ENCODE measurements at places on chromosomes 16 and 17.

DNA sequence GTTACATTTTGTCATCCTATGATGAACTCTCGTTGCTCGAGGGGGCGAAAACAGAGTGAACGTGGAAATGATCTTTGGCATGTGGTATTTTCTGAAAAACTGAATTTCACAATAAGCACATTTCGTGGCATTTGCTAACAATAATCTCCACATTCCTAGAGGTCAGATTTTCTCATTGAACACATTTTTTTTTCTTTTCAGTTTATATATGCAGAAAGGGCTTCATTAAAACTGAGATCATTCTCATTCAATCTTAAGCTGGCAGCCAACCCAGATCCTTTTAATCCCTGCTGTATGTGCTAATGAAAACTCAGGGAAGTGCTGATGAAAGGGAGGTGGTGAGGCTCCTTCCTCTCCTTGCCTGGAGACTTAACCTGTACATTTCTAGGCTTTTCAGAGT, 52.6 kb downstream of the PRKCA start:
- DNase-seq = no peak

- DNase-seq = no peak
Measured at GRCh38 chr17:67606896-67607604, 110.7 kb upstream of the NOL11 start.

- DNase-seq = no peak
Measured at GRCh38 chr17:67358612-67359011, 7.8 kb downstream of the PSMD12 start.

GRCh38 chr17:40345161-40345993, 19.2 kb downstream of the GJD3 start:
- peak; percentile 54 for DNase-seq

DNA sequence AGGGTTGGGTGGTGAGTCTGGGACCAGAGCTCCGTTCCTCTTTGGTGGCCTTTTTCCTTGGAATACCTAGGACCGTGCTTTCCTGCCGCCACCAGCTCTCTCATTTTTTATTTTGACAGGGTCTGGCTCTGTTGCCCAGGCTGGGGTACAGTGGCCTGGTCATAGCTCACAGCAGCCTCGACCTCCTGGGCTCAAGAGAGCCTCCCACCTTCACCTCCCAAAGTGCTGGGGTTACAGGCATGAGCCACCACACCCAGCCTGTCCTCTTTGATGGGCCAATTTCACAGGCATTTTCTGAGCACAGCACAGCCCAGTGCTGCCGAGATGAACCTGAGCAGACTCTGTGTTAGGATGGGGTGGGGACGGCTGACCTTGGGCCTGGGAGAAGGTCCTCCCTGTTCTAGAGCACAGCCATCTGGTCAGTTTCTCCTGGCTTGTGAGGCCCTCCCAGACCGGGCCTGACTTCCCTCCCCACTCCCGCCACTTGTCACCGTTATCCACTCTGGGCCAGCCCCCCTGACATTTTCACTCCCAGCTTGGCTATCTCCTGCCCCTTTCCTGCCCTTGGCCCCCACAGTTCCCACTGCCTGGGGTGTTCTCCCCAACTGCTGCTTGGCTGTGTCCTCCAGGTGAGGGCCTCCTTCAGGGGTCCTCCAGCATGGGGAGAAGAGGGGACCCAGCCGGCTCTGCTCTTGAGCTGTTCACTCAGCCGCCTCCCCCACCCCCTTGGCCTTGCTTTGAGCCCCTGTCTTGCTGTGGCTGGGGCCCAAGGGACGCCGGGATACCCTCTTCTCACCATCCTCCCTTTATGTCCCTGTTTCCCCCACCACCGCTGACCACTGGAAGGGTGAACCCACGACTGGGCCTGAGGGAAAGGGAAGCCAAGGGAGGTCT, 5.0 kb downstream of the ADCY7 start:
- DNase-seq = no peak

- DNase-seq = no peak
Measured at GRCh38 chr17:81652906-81653771, 3.2 kb downstream of the PDE6G start.

GRCh38 chr16:69936751-69937211, 14.4 kb upstream of the CLEC18A start:
- DNase-seq = no peak

GRCh38 chr17:31561469-31562375, 170.2 kb downstream of the RAB11FIP4 start:
- DNase-seq = no peak

- no peak for DNase-seq
Measured at GRCh38 chr17:47205419-47205963, 3.7 kb upstream of the MYL4 start.

- no peak for DNase-seq
Measured at GRCh38 chr17:9973669-9974447, 68.8 kb upstream of the RCVRN start.

DNA sequence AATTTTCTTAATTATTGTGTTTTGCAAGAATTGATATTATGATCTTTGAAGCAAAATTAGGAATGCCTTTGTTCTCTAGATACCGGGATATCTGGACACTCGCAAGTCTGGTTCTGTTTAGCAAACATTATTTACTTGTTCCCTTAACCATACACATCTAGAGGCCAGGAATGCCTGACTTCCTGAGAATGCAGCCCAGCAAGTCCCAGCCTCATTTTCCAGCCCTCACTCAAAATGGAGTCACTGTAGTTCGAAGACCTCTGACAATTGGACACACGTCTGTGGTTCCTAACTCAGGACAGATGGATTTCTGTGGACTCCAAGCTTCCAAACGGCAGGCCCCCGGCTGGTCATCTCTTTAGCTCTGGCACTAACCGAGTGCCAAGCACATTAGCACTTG, 355.4 kb upstream of the RBFOX1 start:
- no peak for DNase-seq

DNA sequence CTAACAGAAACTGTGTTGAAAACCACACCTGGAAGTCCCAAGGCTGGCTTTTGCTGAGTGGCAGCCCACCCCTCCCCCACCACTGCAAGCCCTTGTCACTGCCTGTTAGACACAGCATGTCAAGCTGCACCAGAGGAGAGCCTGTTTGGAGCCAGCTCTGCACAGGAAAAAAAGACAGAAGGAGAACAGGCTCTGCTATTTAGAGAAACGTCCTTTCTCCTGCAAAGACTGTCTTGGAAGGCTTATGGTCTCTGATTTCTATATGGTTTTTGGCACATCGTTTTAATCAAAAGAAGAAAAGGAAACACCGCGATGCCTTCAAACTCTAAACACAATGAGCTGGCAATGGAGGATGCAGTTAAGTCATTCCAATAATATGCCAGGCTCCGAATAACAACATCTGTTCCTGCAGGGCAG, 275.5 kb downstream of the MAP2K4 start:
- DNase-seq = no peak

GRCh38 chr16:5225931-5226655, 128.5 kb upstream of the EEF2KMT start:
- no peak for DNase-seq

DNA sequence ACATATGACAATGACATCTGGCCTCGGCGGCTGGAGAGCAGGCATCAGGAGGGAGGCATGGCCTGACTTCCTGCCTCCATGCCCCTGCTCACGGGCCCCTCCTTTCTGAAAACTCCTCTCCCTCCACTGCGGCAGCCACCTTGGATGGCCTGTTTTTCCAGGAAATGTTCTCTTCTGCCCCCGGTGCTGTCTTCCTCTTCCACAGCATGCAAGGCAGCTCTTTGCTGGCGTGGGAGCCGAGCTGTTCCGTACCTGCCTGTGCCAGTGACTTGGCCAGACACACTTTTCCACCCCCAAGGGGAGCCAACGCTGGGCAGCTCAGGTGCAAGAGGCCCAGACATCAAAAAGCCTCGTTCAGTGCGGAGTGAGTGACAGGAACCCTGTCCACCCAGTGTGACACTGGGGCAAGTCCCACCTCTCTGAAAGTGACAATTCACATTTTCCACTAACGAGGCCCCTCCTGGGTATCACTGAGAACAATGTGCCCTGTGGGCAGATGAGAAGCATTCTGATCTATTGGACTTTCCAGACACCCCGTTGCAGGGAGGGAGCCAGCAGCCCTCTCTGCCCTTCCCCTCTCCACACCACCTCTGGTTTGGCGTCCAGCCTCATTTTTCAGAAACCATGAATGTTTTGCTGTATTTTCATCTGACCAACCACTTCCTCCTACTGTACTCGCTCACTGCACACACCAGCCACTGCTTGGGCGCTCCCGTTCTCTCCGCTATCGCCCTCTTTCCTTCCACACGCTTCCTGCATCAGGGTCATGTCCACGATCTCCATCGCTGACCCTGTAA, 31.2 kb downstream of the NSMCE1 start:
- no peak for DNase-seq

- no peak for DNase-seq
Measured at GRCh38 chr17:77327181-77327565, 186.4 kb downstream of the SEC14L1 start.

DNA sequence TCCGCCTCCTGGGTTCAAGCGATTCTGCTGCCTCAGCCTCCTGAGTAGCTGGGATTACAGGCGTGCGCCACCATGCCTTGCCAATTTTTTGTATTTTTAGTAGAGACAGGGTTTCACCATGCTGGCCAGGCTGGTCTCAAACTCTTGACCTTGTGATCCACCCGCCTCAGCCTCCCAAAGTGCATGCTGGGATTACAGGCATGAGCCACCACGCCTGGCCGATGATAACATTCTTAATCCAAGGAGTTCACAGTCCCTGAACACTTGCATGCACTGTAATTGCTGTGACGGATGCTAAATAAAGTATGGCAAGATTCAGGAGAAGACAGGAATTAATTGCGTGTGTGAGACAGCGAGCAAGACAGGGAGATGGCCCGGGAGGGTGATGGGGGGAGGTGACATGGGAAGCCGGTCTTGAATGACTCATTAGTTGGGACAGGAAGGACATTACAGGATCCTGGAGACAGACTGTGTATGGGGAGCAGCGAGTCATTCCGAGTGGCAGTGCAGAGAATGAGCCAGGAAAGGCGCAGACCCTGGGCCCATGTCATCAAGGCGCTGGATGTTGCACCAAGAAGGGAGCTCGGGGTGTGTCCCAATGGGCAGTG, 6.7 kb downstream of the ABCA3 start:
- DNase-seq = no peak

DNA sequence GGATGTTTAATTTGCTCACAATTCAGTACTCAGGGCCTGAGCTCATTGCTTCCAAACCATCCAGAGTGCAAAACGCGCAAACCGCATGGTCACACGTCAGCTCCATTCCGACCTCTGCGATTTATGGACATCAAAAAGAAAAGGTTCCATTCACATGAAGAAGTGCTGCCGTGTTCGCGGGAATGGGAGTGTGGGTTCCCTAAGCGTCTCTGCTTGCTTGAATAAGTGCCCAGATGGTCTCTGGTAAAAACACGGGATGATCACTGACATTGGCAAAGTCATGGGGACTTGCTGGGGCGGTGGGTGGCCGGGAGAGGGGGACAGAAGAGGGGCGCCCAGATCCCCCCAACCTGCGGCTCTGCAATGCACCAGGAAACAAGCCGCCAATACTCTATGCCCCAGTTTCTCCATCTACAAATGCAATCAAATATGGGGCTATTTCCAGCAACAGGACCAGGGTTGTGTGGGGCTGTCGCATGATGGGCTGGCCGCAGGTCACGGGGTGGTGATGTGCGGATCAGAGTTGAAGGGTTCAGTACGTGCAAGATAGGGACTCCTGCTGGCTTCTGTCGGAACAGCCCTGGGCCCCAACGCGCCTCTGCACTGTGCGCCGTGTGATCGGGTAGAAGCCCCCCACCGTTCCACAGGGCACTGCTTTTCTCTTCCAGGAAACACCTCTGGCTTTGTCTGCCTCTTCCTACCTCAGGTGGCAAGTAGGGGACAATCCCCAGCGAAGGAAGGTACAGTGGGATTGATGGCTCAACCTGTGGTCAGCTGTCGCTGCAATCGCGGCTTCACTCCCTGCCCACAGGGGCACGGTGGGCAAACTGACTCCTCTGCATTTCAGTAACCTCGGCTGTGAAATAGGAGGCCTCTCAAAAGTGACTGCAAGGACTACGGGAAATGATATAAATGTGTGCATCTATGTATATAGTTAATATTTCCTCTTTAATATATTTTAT, 11.2 kb downstream of the FOXF1 start:
- no peak for DNase-seq

DNA sequence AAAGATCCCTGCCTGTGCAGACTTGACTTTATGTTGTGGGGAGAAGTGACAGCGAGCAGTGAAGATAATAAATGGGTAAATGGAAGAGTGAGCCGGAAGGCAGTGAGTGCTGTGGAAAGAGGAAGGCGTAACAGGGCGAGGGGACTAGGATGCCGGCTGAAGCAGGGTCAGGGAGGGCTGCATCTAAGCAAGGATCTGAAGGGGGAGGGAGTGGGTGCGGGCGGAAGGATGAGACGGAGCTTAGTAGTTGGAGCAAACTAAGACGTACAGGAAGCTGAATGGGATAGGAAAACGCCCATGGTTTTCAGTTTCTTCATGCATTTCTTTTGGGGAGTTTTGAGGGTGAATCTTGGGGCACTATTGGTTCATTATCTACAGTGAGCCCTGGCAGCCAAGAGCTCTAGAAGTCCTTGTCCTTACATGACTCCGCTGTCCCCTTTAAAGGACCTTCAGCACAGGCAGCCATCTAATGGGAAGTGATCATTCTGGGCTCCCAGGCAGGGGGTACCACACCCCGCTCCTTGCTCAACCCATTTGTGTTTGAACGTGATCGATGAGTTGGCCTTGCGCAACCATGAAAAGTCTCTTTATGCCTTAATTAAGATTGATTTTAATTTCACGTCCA, 10.4 kb upstream of the NAT9 start:
- no peak for DNase-seq

DNA sequence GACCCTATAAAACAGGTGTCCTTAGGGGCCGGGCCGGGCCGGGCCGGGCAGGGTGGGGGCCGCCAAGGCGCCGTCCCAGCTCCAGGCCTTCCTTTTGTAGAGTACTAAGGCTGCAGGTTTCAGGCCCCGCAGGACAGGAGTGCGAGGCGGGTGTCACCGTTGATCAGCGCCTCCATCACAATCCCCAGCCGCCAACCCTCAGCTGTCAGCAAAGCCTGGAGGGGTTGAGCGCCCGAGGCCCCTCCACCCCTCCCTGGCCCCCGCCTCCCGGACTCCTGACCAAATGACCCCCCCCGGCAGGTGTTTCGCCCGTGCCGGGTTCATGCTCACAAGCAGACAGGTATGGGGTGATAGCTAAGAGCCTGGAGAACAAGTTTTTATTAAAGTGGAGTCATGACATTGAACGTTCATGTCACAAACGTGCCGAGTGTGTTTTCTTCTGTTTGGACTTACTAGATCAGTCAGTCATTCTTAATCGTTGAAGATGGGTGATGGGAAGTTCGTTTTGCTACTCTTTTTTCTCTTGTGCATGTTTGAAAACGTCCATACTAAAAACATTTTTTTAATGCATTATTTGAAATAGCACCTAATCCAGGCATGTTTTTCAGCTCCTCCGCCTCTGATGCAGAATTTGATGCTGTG, 534 bp downstream of the ARL2BP start:
- no peak for DNase-seq

DNA sequence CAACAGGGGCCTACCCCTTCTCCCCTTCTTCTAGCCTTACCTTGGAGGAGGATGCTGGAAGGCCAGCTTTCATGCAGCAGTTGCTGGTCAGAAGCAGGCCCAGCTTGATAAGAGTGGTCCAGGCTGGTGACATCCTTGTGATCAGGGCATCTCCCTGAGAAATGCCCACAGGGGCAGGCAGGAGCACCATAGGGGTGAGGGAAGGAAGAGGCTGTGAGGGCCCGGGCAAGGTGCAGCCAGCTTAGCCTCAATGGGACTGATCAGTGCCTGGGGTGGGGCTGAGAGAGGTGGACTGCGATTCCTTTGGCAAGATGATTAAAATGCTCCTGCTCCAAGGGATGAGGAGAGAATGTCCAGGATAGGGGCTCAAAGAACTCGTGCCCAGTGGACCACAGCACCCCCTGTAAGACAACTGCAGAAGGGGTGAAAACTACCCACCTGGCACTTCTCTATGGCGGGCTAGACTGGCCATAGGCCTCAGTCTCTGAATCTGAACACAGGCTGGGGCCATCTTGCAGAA, 9.5 kb upstream of the GALK1 start:
- no peak for DNase-seq

- no peak for DNase-seq
Measured at GRCh38 chr16:89045181-89045815, 48.4 kb upstream of the ACSF3 start.

Measured in NT2/D1 (cell line).